ENCODE measurements at places on chromosomes 1 and 21.

GRCh38 chr1:59879996-59880505 lies 46.5 kb downstream of the CYP2J2 start:
- DNase-seq: no peak

DNA sequence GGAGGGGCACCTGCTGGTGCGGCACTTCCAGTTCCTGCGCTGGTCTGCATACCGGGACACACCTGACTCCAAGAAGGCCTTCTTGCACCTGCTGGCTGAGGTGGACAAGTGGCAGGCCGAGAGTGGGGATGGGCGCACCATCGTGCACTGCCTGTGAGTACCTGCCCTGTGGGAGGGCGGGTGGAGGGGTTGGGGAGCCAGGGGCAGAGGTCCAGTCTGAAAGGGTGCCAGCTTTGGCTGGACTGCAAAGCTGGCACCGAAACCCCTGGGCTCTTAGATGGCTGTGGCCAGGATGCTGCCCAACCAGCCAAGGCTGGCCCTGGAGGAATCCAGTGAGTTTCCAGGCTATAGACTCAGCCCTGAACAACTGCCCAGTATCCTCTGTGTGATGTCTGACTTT lies 87.3 kb downstream of the PTPRU start:
- DNase-seq: no peak

DNA sequence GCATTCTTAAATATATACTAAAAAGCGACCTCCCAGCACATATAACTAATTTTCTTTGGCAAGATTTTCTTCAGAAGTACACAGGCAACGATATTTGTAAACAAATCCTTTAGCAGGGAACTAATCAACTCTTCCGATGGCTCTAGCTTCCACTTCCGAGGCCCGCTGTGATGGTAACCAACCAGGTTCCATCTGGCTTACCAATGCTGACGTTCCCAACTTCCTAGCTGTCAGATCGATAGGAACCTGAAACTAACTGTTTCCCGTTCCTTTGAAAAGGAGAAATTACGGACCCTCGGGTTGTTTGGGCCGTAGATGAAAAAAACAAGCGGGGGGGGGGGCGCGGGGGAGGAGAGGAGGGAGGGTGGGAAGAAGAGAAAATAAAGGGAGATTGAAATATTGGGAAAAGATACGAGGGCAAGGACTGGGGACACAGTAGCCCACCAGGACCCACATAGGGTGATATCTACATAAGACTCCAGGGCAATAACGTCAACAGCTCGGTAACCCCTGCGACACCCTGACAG lies 513 bp downstream of the GTF2B start:
- DNase-seq: no peak

DNA sequence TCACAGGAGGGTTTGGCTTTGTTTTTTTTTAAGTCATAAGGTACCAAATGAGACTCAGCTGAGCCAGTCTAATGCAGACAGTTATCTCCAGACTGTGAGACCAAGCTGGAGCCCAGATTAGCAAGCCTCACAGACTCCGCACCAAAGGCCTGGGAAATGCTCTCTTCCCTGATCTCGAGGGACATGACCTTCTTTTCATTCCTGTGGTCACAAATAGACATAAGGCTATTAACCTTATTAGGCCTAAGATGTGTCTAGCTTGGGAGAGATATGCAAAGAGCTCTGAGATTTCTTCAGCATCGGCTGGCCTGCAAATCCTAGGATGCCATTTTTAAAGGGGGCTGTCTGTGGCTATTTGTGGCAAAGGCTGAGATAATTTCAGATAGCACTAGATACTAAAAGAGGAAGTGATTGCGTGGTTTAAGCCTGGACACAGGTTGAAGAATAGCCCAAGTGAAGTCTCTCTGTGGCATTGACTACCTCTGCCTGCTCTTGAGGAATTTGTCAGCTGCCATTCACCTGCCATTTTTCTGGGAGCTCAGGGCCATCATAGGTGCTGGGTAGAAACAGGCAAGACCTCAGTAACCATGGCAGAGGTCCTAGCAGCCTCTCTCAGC lies 301.3 kb downstream of the SIPA1L2 start:
- no peak for DNase-seq

- DNase-seq: no peak
Observed at GRCh38 chr1:5660141-5660935, 331.9 kb downstream of the NPHP4 start.

DNA sequence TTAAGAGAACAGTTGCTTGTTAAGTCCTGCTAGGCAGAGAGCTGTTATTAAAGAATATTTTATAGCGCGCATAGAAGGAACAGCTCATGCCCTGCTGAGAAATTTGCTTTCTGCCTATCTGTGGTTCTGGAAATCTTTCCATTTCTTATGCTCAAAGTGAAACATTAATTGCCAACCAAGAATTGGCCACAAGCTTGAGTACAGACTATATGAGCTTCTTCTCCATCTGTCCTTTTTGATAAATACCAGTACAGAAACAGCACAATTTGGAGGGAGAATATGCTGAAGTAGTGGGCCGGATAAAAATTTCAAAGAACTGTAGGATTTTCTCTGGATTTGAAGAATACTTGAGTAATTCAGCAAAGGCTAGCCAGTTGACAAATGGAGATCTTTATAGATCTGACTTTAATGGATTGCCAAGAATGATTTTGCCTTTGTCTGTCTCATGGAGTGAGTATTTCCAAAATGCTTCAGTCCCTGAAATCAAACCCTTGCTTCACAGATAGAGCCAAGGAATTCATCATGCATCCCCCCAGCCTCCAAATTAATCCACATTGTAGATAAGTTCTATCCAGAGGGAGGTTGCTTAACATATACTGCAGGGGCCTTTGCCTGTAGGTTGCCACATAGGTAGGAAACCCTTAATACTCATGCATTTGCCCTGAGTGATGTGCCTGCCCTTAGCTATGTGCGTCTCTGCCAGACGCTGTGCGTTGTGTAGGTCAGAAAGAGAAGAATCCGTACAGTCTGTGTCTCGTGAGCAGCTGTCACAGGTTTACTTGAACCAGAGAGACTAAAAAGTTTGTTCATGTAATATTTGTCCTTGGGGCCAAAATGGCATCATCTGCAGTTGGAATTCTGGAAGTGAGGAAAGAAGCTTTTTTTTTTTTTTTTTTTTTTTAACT lies 44.2 kb downstream of the SMYD2 start:
- no peak for DNase-seq

GRCh38 chr1:246791303-246791918 lies 67.2 kb downstream of the SCCPDH start:
- no peak for DNase-seq

DNA sequence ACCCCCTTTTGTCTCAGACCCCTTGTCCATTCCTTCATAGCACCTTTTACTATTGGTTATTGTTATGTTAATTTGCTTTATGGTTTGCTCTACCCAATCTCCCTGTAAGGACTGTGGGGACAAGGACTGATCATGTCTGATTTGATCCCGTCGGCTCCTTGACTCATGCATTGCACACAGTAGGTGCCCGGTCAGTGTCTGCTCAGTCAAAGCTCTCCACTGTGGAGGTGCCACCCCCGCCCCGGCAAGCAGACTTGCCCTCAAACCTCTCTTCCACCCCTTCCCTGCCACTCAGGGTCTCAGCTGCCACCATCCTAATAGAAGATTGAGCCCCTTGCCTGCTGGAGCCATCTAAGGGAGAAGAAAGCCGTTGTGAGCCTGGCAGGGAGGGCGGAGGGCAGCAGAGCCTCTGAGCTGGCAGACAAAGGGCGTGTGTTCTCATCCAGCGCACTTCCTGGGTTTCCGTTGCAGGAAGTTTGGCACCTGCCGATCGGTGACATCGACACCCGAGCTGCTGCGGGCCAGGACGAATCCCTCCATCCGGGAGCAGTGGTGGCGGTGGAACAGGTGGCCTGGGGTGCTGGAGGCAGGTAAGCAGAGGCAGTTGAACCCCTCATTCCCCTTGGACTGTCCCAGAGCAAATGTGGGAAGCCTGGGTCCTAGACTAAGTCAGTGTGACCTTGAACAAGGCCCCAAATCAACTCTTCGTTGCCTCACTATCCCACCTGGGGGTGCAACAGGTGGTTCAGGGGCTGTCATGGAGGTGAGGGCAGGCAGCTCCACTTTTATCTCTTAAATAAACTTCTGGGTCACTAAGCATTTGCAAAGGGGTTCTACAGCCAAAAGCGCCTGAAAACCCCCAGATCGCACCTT lies 2.2 kb upstream of the FBLIM1 start:
- no peak for DNase-seq

DNA sequence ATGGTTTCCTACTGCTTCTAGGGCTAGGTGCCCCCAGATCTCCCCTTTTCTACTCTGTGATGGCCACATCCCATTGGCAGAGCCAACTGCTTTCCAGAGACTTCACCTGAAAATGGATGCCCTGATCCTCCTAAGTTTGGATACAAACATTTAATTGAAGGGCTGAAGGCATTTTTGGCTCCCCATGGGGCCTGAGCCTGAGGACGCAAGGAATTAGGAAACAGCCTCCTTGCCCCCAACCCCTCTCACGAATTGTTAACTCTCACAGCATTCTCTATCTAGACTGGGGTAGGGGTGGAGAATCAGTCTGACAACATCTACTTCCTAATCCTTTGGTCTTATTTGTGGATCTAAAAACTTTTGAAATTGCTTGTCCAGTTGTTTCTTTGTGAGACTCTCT lies 108.5 kb upstream of the KCNK2 start:
- DNase-seq: no peak

- no peak for DNase-seq
Observed at GRCh38 chr21:29330797-29331196, 32.1 kb downstream of the BACH1 start.

- DNase-seq: no peak
Observed at GRCh38 chr1:75520862-75521475, 89.9 kb downstream of the SLC44A5 start.

GRCh38 chr1:224623743-224624333 lies 7.7 kb downstream of the CNIH3 start:
- DNase-seq: peak; percentile 97

GRCh38 chr1:19450811-19451515 lies 34.4 kb downstream of the CAPZB start:
- peak; percentile 91 for DNase-seq

GRCh38 chr1:65866439-65866838 lies 73.7 kb downstream of the PDE4B start:
- DNase-seq: no peak

GRCh38 chr1:64263335-64263734 lies 59.9 kb downstream of the UBE2U start:
- no peak for DNase-seq

- DNase-seq: no peak
Observed at GRCh38 chr1:231478019-231478785, 50.3 kb upstream of the TSNAX start.

DNA sequence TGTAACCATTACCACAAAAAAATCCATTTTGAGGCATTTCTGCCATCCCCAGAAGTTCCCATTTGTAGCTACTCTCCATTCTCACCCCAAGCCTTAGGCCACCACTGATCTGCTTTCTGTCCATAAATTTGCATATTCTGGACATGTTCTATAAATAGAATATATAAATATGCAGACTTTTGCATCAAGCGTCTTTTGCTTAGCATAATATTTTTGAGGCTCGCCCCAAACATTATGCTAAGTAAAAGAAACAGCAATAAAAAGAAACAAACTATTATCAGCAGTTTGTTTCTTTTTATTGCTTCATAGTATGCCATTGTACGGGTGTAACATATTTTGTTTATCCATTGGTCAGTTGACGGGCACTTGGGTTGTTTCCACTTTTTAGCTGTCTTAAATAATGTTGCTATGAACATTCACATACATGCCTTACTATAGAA lies 7.9 kb downstream of the TFAP2E start:
- no peak for DNase-seq

DNA sequence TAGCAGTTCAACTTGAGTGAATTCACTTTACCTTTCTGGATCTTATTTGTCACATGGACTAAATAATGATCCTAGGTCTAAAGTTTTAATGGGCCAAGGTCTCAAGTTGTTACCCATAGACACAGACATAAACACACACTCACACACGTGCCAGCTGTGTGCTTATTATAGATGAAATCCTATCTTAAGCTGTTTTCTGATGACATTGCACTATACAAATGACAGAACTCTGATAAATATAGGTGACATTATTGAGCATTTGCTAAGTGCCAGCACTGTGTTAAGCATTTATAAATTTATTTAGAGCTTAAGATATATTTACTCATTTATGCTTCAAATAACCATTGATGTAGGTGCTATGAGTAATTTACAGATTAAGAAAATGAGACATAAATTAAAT lies 474.4 kb upstream of the NR5A2 start:
- no peak for DNase-seq

DNA sequence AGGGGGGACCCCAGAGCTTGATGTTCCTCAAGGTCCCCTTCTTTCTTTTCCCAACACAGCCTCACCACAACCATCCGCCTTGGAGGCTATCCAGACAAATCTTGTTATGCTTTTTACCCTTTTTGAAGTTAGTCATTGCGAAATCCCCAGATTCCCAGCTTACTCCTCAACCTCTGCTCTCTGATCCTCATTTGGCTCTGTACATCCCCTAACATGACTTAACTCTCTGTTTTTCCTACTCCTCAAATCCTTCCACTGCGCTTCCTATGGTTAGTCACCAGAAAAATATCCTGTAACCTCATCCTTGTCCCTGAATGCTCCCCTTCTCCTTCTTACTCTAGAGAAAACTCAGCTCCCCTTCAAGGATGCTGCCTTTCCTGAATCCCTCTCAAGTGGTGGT lies 189.1 kb upstream of the POU3F1 start:
- peak; percentile 66 for DNase-seq

DNA sequence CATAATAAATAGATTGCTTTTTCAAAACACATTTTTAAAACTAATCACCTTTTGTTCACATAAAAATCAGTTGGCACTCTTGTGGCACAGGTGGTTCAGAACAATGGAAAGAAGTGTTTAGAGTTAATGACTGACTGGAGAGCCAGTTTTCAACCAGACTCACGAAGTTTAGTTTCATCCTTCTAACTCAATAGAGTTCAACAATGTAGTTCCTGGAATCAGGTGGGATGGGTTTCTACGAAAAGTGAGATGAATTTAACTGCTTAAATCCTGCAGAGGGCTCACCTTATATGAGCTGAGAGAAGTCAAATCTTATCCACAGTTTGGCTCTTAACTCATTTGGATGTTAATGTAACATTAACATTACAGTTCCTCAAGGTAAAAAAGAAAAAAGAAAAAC lies 116.5 kb downstream of the SMYD2 start:
- no peak for DNase-seq

DNA sequence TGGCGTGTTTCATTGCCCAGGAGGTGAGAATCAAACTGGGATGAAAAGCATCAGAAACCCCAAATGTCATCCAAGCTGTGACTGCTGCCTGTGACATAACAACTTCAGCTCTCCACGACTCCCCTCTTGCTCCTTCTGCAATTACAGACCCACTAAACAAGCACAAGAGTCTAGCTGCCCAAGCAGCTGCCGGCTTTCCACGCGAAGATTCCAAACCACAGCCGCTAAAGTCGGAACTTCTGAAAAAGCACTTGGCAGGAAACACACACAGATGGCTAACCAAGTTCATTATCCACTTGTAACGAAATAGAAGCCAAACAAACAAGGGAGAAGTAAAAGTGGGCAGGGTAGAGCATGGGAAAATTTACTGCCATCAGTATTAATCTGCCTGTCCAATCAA lies 198.1 kb downstream of the SLC35F3 start:
- no peak for DNase-seq

DNA sequence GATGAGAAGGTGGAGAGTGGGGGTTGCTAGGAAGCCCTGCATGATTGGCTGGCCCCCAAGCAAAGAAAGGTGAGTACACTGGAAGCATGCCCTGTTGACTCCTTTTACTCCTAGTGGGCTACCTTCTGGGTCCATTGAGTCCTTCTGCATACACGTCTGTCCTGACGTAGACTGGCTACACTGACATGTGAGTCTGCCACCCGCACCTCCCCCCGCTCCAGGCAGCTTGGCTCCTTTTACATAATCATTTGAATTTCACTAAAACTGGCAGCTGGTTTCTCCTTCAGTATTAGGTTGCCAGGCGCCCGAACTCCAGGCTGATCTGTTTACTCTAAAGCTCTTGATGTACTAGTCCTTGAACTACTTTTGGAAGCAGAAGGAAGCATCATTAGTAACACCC lies 8.7 kb downstream of the MRPS21 start:
- no peak for DNase-seq
